ENCODE measurements at places on chromosomes 12 and 14.

- DNase-seq: no peak
Measured at GRCh38 chr14:91282954-91283645, 38.6 kb upstream of the GPR68 start.

DNA sequence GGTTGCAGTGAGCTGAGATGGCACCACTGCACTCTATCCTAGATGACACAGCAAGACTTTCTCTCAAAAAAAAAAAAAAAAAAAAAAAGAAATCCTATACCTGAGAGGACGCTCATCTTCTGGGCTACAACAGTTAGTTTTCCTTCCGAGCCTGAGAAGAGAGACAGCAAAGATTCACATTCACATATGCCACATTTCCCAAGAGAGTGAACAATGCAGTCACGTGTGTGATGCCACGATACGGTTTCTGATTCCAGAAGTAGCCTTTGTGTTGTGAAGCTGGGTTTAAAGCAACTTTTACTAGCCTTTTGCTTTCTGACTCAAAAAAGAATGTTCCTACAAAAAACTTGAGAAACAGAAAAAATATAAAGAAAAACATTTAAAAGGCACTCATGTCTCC lies 19.5 kb downstream of the GCN1 start:
- no peak for DNase-seq

DNA sequence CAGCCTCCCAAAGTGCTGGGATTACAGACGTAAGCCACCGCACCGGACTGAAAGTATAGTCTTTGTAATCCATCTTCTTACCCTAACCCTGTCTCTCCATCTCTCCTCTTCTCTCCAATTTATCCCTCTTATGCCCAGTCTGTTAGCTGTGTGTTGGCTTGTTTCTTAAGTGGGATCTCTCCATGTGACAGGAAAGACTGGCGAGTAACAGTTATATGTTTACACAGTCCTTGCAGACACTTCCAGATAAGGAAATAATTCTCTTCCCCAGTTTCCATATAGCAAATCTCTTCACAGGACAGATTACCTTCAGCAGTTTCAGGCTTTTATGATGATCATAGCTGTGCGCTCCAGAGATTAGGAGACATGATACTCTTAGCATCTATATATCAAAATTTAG lies 16.0 kb upstream of the DIP2B start:
- DNase-seq: no peak

- no peak for DNase-seq
Measured at GRCh38 chr12:100141998-100142850, 450 bp downstream of the BLTP3B start.

GRCh38 chr14:91330856-91331255 lies 86.4 kb upstream of the GPR68 start:
- no peak for DNase-seq

DNA sequence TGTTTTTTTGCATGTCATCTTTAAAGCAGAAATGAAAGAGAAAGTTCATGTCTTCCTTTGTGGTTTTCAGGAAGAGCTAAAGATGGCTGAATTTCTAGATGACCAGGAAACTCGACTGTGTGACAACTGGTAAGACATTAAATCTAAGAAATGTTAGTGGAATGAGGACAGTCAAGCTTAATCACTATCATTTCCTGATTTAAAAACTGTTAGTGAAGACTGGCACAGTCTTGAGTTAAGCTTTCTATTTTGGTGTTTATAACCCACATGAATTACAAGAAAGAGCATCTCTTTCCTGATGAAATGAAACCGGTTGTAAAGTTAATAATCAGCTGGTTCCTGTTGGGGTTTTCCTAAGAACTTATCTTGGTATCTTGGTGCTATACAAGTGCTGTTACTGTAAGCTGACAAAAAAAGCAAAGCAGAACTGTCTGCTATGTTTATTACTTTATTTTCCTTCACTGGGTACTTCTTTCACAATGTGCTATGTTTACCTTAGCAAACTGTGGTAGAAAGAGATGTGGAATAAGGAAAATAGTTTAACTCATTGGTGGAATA lies 5.2 kb downstream of the TRAFD1 start:
- no peak for DNase-seq

- no peak for DNase-seq
Measured at GRCh38 chr12:97300891-97301290, 161.7 kb upstream of the RMST start.

GRCh38 chr12:62919838-62920237 lies 15.1 kb downstream of the PPM1H start:
- no peak for DNase-seq

GRCh38 chr12:75724928-75725312 lies 213.5 kb upstream of the KRR1 start:
- no peak for DNase-seq

- DNase-seq: no peak
Measured at GRCh38 chr14:105456736-105457617, 17.6 kb upstream of the CRIP2 start.

GRCh38 chr14:83905157-83905556 lies 1624.8 kb upstream of the FLRT2 start:
- DNase-seq: no peak

GRCh38 chr14:102248121-102248520 lies 56.8 kb downstream of the MOK start:
- no peak for DNase-seq

GRCh38 chr12:54719691-54720090 lies 71.5 kb upstream of the DCD start:
- no peak for DNase-seq

DNA sequence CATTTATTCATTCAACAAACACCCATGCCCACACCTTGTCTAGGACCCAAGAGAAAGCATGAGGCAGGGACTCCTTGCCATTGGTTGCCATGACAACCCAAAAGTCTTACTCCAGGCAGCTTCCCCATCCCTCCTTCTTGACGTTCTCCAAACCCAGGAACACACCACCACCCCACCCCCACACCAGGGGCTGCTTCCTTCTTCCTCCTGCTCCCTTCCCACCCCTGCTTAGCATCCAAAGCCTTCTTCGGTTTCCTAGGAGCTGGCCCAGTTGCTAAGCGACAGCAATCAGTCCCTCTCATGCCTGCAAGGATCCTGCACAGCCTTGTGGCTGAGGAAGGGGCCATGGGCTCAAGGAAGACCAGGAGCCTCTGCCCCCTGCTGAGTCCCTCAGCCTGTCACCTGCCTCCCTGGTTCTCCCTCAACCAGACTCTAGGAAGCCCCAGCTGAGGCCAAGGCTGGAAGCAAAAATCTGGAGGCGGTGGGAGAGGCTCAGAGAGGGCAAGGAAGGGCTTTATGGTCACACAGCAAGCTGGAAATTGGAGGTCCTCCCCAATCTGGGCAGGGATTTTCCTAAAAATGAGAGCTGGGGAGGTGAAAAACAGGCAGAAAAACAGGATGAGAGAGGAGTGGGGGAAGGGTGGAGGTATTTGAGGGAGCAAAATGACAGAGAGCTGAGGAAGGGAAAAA lies 15.4 kb downstream of the RASAL1 start:
- no peak for DNase-seq

DNA sequence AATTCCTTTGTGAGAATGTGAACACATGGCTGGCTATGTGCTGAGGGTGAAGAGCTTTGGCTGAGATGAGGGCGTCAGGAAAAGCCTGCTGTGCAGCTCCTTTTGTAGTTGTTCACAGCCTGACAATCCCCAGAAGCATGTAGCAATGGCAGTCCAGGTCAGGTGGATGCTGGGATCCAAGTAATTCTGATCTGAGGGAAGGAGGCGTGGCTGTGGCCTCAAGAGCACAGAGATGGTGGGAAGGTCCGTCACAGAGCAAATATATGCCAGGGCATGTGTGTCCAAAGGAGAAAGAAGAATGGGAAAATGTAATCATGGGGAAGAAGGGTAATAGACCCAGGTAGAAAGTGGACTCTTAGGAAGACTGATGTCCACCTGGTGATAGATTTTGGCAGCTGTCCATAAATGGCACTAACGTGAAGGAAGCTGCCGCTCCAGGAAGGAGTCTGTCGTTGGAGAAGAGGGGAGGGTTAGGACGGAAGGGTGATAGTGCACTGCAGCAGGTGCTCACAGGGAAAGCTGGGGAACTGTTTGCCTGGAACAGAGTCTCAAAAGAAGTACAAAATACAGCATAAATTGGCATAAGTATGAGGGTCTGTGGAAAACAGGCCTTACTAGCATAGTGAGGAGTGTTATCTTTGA lies 13.8 kb downstream of the MGST1 start:
- DNase-seq: no peak

DNA sequence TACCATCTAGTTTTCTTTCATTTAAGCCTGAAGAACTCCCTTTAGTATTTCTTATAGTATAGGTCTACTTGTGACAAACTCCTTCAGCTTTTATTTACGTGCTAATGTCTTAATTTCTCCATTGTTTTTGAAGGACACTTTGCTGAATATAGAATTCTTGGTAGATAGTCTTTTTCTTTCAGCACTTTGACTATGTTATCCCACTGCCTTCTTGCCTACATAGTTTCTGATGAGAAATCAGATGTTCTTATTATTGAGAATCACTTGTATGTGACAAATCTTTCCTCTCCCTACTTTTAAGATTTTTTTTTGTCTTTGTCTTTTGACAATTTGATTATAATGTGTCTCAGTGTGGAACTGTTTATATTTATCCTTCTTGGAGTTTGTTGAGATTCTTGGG lies 5.1 kb upstream of the MIS18BP1 start:
- DNase-seq: no peak

DNA sequence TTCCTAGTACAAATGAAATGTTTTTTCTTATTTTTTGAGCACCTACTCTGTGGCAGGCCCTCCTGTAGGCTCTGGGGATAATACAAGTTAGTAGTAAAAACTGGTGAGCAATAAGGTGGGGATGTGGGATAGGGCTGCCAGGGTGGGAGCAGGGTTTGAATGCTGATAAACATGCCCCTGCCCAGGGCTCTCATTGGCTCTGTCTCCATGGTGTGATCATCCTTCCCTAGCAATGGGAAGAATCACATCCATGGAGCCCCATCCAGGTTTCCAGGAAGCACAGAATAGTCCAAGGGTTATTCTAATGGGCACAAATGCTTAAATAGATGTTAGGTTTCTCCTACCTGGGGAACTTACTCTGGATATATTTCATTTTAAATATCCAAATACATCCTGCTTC lies 45.5 kb downstream of the GIT2 start:
- DNase-seq: no peak

DNA sequence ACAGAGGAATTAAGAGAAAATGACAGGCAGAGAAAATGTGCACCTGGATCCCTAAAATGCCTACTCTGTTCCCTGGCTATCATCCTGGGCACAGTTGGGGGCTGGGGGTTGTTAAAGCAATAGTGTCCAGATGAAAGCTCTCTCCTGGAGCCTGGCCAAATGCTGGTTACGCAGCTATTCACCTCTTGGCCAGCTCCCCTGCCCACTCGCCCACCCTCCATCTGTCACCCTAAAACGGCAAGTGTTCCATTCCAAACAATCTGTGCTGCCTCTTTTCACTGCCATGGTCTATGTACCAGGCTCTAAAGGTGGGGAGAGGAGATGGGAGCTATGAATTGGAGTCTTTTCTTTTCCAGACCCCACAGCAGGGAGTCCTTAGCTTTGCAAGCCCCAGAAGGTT lies 24.7 kb upstream of the NPFF start:
- DNase-seq: no peak

DNA sequence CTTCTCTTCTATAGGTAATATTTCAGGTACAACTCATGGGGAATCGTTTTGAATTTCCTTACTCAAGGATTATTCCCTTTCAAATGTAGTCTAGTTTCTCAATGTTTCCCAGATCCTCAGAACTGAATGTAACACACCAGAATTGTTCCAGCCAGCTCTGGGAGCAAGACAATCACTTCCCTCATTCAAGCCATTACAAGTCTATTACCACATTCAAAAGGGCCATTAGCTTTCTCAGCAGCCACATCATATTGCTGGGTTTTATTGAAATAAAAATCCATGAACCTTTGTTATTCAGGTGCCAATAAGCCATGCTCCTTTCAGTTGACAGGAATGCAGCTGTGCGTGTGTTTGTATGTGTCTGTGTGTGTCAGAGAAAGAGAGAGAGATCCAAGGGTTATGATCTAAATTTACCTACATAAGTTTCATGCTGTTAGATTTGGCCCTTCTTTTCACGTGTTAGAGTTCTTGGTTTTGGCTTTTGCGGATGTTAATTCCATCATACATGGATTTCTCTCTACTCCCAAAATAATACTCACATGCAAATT lies 357.7 kb downstream of the BCAT1 start:
- DNase-seq: no peak

GRCh38 chr14:56760164-56760914 lies 49.9 kb downstream of the OTX2 start:
- DNase-seq: no peak

- no peak for DNase-seq
Measured at GRCh38 chr12:51187370-51187987, 14.5 kb upstream of the TFCP2 start.

- peak; percentile 72 for DNase-seq
Measured at GRCh38 chr12:125148316-125148715, 83.1 kb downstream of the AACS start.

DNA sequence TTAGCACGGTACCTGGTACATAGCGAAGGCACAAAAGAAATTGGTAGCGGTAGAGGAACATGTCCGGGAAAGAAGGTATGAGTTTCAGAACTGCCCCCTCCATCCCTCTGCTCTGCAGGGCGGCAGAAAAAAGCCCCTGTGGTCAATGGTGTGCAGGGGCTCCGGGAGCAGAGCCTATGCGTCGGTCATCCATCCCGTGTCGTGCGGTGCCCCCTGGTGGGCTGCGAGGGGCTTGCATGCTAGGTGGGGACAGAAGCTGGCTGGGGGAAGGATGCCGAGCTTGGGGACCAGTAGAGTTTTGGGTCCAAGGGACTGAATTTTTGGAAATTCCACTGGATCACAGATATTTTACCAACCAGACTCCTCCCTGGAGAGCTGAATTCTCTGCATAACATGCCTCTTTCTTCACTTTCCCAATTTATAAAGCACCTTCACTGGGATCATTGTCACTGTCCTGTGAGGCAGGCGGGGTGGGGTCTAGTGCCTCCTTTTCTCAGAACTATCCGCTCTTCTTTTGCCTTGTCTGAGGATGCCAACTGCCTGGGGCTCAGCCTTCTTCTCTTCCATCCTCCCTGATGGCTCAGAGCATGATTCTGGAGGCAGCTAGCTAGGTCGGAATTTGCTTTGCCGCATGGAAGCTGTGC lies 148.7 kb downstream of the SMOC1 start:
- no peak for DNase-seq

Data from epithelial cell of prostate (primary cell).